Astrocyte of the spinal cord (primary cell): ENCODE measurements at places on chromosomes 5 and 9.
A peak's percentile ranks its signal among the peaks of the same experiment; 100 is the strongest.

GRCh38 chr5:169860585-169860984 is 119.7 kb downstream of the INSYN2B start:
- no peak for DNase-seq

- peak; percentile 60 for DNase-seq
Measured at GRCh38 chr5:142717582-142718215, 31.8 kb upstream of the FGF1 start.

DNA sequence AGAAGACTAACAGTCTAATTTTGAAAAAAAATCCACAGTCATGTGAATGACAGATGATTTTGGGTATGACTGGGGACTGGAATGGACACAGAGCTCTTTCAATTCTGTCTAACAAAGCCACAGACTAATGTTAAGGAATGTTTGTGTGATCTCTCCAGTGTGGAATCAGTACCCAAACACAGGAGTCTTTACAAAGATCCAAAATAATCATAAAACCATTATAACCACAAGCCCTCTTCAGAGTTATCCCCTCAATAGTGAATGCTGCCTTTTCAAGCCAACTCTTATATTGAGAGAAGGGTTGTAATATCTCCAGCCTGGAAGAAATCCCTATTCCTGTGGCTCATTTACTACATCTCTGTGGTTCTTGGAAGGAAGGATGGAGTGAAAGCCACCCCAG is 552.0 kb upstream of the CLINT1 start:
- peak; percentile 69 for DNase-seq

DNA sequence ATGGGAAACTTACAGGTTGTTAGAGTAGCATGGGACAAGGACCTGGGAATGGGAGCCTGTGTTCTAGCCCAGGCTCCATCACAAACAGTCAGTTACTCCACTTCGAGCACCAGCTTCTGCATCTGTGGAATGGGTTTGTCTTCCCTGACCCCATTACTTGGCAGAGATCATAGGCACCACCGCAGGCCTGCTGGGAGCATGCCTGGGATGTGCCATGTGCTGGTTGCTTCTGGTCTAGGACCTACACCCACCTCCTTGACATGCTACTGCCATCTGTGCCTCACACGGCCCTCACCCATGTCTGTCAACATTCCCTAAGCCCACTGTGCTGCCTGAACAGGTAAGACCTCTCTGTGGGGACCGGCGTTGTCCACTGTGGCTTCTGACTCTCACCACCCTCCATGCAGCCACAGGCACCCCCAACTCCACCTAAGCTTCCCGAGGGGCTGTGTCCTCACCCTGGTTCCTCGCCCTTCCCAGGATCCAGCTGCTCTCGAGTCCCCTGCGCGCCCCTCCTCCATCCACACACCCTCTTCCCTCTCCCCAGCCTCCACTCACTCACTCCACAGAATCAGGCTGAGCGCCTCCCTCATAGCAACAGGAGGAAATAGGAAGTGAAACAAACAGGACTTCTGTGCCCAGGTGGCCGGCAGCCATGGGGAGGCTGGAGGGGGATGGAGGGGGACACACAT is 85.9 kb upstream of the FAM120A start:
- DNase-seq, result no peak

DNA sequence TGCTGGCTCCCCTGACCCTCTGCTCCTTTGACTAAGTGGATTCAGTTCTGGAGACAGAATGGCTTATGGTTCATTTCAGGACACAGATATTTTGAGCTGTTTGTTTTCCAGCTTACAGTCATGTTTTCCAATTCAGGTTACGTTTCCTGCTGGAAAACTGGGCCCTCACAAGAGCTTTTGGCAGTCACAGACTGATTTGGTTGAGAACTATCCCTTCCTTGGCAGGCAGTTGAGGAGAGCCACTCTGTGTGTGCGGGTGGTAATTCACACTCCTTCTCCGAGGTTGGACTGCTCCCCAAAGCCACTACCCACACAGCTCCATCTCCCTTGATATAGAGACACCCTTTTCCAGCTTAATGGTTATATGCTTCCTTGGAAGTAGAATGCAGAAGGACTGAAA is 534.5 kb downstream of the TMEM38B start:
- no peak for DNase-seq

- DNase-seq, result no peak
Measured at GRCh38 chr5:97676608-97677007, 493.6 kb upstream of the RIOK2 start.

DNA sequence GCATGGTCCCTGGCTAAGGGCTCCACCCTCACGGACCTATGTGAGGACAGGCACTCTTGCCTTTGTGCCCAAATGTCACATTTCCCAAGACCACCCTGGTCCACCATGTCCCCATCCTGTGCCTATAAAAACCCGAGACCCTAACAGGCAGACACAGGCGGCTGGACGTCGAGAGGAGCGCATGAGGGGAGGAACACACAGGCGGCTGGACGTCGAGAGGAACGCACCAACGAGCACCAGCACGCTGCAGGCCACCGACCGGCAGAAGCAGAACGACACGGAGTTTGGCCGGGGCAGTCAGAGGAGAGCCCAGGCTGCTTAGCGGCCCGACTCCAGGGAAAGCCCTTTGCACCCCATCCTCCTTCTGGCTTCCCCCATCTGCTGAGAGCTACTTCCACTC is 119.9 kb downstream of the ADAMTS2 start:
- no peak for DNase-seq

GRCh38 chr5:91121347-91121993 is 261.6 kb downstream of the ARRDC3 start:
- no peak for DNase-seq
